ENCODE measurements at places on chromosomes 5 and 9. TPM values are rescaled to one million over a fixed set of nuclear protein-coding genes. Genes with fewer than 3 reads are reported as not detected.

GRCh38 chr5:19388391-19388790 lies 599.6 kb downstream of the CDH18 start:
- DNase-seq: no peak
- no peaks in the 10 kb centered on the region for H3K36me3 ChIP-seq
- no peak overlapping the region for H3K27ac ChIP-seq
- no peaks in the 10 kb centered on the region for H3K4me1 ChIP-seq

- peaks cover 16% of the 10 kb centered on the region for H3K4me1 ChIP-seq
- H3K36me3 ChIP-seq: peaks cover 2% of the 10 kb centered on the region
- no peak overlapping the region for H3K4me3 ChIP-seq
- no peak overlapping the region for H3K27ac ChIP-seq
- no peak for DNase-seq
Measured at GRCh38 chr9:128056887-128057723, 10.0 kb downstream of the NAIF1 start.

DNA sequence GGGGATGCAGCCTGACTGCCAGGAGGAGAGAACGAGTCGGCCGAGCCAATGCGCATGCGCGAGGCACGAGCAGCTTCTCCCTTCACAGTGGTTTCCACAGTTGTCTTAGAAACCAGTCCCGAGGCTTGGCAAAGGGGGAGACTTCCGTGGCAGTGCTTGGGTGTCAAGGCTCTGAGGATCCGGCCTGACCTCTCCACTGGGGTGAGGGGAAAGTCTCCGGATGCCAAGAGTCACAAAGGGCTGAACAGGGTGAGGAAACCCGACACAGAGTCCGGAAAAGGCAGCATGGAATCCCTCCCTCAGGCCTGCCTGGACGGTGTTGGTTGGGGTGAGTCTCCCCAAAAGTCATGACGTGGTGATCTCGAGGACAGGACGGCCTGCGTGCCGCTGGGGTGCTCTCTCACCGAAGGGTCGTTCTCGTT lies 475.5 kb downstream of the SPATA31A7 start:
- peaks cover 2% of the 10 kb centered on the region for H3K36me3 ChIP-seq
- no peak overlapping the region for H3K27ac ChIP-seq
- no peak overlapping the region for H3K4me3 ChIP-seq
- no peak for DNase-seq

DNA sequence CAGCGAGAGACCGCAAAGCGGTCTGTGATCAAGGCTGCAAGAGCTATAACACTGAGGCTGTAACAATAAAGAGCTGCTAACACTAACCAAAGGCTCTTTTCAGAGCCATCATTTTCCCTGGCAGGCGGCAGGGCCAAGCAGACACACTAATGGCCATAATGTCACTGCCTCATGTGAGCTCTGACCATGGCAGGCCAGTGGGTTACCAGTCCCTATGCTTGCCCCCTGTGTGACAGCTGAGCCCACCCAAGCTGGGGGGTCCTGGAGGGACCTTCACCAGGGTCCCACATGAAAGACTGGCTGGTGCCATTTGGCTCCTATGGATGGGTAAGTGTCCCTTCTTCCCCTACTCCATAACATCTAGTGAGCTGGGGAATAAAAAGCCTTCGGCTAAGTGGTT lies 29.6 kb upstream of the TESK1 start:
- no peak overlapping the region for H3K4me3 ChIP-seq
- H3K4me1 ChIP-seq: peaks cover 18% of the 10 kb centered on the region
- peaks cover 13% of the 10 kb centered on the region for H3K36me3 ChIP-seq
- H3K27ac ChIP-seq: no peak overlapping the region
- no peaks in the 10 kb centered on the region for H3K27me3 ChIP-seq
- no peak for DNase-seq

- no peaks in the 10 kb centered on the region for H3K4me1 ChIP-seq
- DNase-seq: no peak
- H3K36me3 ChIP-seq: no peaks in the 10 kb centered on the region
- H3K27me3 ChIP-seq: no peaks in the 10 kb centered on the region
Measured at GRCh38 chr5:5979761-5980537, 398.4 kb downstream of the MED10 start.

GRCh38 chr5:171857489-171857876 lies 71.9 kb downstream of the SMIM23 start:
- no peak for DNase-seq
- H3K36me3 ChIP-seq: peaks cover 1% of the 10 kb centered on the region
- no peak overlapping the region for H3K27ac ChIP-seq
- no peaks in the 10 kb centered on the region for H3K27me3 ChIP-seq
- no peak overlapping the region for H3K4me3 ChIP-seq

PTGES gene
- not detected for total RNA-seq

MYOT gene
- not detected for total RNA-seq

FSD1L gene
- 9.2 TPM for total RNA-seq

HMMR gene
- 82.2 TPM for total RNA-seq

FASTKD3 gene
- 14.7 TPM for total RNA-seq

All from activated CD8-positive, alpha-beta memory T cell treated with anti-CD3 and anti-CD28 coated beads, Interleukin-2, amount 10 ng/mL, durations not matched to agents 7 days and 5 days (primary cell).